Right renal cortex interstitium (tissue), 3 donors: ENCODE measurements at places on chromosomes 1 and 21.

DNA sequence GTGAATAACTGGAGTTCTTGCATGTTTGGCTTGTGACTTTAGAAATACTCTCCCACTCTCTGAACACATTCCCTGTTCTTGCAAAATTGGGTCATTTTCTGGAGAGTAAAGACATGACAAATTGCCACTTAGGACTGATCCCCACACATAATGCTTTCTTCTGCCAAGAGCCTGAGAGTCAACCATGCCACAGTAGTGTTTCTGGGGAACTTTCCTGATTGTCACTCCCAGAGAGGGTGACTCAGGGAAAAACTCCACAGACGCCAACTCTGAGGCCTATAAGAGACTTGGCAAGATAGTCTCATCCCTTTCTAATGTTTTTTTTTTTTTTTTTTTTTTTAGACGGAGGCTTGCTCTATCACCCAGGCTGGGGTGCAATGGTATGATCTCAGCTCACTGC, 157.8 kb downstream of the ATG4C start:
- DNase-seq = no peak

GRCh38 chr1:72178266-72178665, 104.1 kb downstream of the NEGR1 start:
- no peak for DNase-seq

DNA sequence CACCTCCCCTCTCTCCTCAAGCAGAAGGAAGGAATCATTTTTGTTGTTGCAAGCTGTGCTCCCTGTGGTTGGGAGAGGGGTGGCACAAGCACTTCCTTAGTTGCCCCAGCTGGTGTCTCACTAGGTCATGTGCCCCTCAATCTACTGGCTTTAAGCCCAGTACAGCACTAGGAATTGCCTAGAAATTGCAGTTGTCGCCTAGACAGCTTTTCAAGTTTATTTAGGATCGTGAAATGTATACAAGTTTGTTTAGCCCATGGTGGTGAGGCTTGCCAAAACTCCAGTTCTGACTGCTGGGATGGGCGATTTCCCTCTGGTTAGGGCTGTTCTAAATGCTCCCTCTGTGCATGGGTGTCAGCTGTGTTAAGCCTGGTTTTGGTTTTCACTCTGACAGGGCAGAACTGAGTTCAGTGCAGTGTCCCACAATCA, 126.8 kb upstream of the ZNF644 start:
- DNase-seq = no peak

DNA sequence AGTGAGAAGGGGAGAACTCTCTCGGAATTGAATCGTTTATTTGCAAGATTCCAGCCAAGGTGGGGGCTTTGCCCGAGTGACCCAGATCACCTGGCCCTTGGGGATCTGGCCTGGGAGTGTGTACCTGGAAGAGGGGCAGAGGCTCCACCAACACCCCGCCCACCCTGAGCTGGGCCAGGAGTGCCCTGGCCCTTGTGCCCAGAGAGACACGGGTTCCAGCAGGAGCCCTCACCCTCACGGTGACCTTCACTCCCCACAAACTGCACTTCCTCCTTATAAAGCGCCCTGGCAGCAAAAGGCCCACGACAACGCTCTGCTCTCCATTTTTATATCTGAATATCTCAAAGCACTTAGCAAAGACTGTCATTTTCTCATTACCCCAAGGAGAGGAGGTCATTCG, 16.6 kb downstream of the CASZ1 start:
- DNase-seq = no peak

DNA sequence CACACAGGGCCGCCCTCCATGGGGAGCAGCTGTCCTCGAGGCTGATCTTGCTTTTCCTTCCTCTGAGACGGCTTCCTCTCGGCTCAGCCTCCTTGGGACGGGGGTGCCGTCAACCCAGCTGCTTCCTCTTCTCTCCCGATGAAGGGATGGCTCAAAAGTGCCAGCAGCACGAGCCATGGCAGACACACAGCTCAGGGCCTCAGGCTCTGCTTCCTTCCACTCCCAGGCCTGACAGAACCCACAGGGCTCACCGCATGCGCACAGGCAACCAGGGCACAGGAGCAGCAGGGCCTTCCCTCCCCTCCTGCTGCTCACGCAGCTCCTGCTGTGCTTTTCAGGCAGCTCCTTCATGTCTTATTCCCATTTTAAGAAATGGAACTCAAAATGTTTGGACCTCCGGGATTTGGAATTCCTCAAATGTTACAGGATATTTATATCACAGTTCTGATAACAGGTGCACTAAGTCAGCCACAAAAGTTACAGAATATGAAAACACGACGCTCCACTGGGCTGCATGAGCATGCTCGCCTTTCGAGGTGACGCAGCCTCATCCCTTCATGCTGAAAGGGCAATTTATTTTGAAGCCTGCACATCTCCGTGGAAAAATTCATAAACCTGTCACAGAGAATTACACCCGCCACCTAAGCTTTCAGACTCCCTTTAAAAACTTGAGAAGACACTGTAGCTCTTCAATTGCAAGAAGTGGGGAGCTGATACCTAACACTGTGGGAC, 84.4 kb downstream of the HSF2BP start:
- no peak for DNase-seq

DNA sequence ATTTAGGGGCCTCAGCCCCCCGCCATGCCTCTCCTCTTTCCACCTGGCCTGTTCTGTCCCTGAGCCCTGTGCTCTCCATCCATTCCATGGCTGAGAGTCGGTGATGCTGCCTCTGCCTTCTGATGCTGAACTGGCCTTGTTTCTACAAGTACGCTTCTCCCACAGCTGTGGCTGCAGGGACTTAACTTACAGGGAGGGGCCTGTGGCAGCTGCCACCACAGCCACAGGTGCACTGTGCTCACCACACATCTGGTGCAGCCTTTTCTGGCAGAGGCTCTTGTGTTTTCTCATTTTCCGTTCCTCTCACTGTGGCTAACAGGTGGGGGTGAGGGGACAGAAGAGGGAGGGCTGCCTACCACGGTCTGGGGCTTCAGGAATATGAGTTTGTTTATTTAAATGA, 4.2 kb downstream of the FMO1 start:
- DNase-seq = no peak

DNA sequence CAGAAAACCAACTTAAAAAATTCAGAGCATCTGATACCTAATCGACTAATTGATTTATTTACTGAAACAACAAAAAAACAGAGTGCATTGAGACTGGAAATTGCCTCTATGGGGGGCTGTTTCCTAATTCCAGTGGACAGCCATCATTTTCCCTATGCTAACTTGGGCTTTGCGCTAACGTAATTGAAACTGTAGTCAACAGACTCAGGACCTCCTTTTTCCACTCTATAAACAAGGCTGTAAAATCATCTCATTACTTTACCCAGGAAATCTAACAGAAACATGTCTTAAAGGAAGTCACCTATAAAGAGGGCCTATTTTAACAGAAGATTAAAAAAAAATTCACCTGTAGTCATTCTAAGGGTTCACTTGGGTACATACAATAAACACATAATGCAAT, 2.1 kb downstream of the ERG start:
- no peak for DNase-seq

GRCh38 chr1:21870611-21871010, 58.5 kb downstream of the LDLRAD2 start:
- no peak for DNase-seq

DNA sequence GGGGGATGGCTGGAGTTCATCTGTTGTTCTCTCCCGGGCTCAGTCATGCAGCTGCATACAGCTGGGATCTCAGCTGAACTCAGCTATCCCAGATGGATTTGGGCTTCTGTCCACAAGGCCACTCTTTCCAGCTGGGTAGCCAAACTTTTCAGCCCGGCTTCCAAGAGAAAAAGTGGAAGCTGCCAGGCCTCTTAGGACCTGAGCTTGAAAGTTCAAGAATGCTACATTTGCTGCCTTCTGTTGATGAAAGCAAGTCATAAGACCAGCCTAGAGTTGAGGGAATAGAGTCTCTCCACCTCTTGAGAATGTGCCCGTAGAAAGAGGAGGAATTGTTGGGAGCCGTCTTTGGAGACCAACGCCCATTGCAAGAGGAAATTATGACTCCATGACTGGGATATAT, 95.3 kb downstream of the C1orf21 start:
- no peak for DNase-seq

DNA sequence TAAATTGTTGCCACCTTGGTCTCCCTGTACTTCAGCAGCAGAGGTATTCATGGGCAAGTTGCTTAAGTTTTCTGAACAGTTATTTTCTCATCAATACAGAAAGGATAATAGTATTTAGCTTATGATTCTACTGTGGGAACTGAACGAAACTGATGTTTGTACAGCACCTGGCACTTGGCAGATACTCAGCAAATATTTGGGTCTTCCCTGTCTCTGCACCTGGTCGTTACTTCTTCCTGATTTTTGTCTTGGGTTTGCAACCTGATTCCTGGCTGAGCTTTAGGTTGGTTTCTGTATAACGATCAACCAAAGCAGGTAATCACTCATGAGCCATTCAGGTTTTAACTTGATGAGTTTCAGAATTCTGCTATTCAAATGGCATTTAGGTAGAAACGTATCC, 490.6 kb downstream of the KIF26B start:
- DNase-seq = no peak
